ENCODE measurements at places on chromosomes 13 and 19.
A peak's percentile ranks its signal among the peaks of the same experiment; 100 is the strongest.

GRCh38 chr13:85519363-85519762, 279.9 kb downstream of the SLITRK6 start:
- DNase-seq = no peak

GRCh38 chr13:83881140-83881684, 1.1 kb downstream of the SLITRK1 start:
- no peak for DNase-seq

DNA sequence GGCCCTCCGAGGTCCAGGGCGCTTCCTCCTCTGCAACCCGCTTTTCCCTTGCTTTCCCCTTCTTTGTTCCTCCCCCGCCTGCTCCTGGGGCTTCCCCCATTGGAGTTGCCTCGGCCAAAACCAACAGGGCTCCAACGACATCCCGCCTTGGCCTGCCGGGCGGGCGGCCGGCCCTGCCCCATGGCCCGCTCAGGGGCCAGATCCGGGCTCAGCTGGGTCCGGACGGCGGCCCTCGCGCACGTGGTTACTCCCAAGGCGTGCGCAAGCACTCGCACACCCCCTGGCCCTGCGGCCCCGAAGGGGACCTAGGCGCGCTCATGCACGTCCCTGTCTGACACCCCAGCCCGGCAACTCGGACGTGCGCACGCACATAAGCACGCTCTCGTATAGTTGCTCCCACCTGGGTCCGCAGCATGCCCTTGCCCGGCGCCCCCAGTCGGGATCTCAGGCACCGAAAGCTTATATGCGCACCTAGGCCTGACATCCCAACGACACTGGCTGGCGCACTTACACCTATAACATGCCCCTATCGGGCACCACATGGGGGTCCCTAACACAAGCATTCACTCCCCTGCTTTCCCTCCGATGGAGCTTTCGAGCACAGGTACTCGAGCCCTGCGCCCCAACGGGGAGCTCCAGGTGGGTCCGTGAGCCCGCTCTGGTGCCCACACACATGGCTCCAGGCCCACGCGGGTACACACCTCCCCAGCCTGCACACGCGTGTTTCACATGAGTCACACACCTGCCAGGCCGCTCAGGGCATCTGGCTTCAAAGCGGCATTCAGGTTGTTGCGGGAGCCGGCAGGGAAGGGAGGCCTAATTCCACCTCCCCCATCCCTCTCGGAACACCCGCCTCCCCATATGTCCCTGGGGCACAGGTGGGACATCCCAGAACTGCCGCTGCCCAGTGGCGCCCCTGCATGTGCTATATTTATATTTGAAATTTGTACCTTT, 15.0 kb downstream of the NFIX start:
- no peak for DNase-seq

DNA sequence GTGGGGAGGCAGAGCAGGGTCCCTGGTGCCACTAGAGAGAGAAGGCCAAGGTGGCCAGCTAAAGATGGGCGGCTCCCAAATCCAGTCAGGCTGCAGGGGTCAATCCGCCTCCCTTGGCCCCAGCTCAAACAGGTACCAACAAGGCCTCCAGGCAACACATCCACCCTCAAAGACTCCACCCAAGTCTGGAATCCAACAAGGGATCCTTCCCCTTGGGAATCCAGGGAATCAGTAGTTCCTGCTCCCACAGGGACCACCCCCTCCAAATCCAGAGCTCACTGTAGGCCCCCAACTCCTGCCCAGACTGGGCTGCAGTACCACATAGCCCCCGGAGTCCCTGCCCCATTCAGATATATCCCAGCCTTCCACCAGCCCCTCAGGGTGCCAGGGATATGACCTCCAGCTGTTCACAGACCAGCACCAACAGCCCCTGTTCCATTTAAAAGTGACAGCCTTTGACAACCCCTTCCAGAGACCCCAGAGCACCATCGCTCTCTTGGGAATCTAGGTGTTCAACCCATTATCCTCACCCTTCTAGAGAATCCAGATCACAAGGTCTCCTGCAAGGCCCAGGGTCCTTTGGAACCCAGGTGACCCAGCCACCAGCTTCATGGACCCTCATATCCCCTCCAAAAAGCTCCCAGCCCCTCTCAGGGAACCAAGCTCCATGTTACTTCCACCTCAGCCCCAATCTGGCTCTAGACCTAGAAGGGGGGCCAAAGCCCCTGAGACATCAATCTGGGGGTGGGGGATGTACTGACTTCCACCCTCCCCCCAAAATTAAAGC, 3.2 kb downstream of the ERF start:
- no peak for DNase-seq

DNA sequence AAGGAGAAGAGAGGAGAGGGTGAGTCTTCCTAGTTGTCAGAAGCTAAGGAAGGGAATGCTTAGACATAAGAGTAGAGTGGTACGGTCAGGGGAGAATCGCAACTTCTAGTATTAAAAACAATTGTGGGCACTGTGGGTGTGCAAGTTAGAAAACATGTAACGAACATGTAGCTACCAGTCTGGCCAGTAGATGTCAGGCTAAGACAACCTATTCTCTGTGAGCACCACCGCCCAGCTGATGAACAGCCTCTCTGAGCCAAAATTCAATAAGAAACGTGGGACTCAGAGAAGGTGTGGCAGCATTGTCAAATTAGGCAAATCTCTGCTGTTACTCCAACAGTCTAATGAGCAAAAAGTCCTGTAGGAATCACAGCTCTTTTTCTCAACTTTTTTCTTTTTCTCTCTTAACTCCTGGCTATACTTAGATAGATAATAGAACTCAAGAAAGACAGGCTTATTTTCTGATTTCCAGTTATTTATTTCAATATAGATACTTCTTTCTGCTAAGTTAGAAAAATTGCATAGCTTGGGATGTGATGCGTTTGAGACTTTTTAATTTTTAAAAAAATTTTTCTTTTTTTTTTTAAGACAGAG, 186.2 kb downstream of the USP12 start:
- DNase-seq = peak; percentile 51

- no peak for DNase-seq
Observed at GRCh38 chr13:114126789-114127472, 5.5 kb downstream of the RASA3 start.

GRCh38 chr13:25375727-25376358, 4.1 kb downstream of the ATP8A2 start:
- peak; percentile 10 for DNase-seq

- no peak for DNase-seq
Observed at GRCh38 chr19:514166-514663, 6.9 kb downstream of the TPGS1 start.

GRCh38 chr13:80359414-80359777, 18.5 kb upstream of the SPRY2 start:
- no peak for DNase-seq
